T-cell (primary cell): ENCODE measurements at places on chromosomes 16 and 17. TPM values are rescaled to one million over a fixed set of nuclear protein-coding genes. Genes with fewer than 3 reads are reported as not detected.

DNA sequence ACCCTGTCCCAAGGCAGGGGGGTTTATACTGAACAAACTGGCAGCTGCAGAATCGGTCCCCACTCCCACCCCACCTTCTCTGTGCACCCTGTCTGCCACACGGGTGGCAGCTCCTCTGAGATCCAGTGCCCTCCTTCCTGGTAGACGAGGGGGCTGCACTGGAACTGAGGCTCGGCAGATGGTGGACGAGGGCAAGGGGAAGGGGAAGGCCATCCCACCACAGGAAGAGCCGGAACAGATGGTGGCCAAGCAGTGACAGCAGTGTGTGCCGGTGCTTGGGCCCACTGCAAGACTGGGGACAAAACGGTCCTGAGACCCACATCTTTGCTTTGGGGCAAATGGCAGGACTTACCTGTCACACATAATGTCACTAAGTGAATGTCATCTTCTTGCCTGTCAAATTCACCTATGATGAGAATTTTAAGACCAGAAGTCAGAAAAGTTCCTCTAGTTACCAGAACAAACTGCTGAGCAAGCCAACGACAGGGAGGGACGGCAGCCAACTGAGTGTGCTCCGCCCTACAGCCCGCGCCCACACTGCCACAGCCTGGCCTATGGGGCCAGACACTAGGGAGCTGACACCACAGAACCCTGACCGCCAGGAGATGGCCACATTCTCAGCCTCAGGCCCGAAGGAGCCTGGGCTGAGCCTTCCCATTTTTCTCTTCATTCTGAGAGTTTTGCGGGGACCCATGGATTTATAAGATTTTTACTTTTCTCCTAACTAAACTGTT, 14.4 kb downstream of the NTAN1 start:
- no peak overlapping the region for H3K4me3 ChIP-seq
- no peak for DNase-seq
- H3K27me3 ChIP-seq = no peaks in the 10 kb centered on the region
- H3K4me1 ChIP-seq = no peaks in the 10 kb centered on the region

The PRDM7 gene
- total RNA-seq = not detected

DNA sequence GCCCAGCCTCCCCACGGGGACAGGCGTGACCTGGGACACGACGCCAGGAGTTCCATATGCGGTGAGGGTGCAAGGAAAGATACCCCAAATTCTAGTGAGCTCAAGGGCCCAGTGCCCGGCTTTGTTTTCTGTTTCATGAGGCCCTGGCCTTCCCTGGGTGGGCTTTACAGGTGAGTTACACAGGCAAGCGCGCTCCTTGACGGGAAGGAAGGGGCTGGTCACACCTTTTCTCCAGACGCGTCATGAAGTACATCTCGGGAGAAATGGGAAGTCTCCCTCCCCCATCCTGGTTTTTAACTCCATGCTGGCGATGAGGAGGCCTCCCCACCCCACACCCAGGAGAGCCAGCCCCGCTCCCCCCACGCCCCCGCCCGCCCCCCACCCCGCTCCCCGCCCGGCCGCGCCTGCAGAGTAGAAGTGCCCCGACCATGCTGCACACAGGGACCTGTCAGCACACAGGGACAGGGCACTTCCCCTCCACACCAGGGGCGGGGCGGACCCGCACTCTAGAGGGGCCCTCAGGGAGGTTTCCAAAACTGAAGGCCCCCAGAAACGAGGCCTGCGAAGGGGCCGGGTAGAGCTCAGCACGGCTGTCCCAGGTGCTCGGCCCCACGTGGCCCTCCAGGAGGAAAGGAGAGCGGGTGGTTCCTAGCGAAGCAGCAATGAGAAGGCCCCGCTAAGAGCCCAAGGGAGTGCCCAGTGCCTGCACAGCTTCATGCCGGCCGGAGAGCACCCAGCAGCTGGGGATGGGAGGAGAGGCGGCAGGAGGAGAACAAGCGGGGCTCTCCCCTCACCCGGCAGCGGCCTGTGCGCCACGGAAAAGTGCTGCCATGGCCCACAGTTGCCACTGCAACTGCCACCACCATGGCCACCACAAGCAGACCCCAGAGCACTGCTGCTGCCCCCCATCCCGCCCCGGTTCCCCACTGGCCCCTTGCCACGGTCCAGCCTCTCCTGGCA, 7.7 kb downstream of the CYB561 start:
- H3K27me3 ChIP-seq = no peaks in the 10 kb centered on the region
- H3K4me3 ChIP-seq = no peak overlapping the region
- H3K27ac ChIP-seq = peak overlapping the region; percentile 81

GRCh38 chr17:82678265-82678891, 20.1 kb downstream of the RAB40B start:
- DNase-seq = no peak
- H3K27me3 ChIP-seq = no peaks in the 10 kb centered on the region
- H3K4me3 ChIP-seq = no peak overlapping the region
- no peaks in the 10 kb centered on the region for H3K4me1 ChIP-seq

- no peaks in the 10 kb centered on the region for H3K27me3 ChIP-seq
- no peaks in the 10 kb centered on the region for H3K36me3 ChIP-seq
- peaks cover 20% of the 10 kb centered on the region for H3K4me1 ChIP-seq
- no peak overlapping the region for H3K27ac ChIP-seq
Observed at GRCh38 chr16:75105306-75106061, 11.1 kb downstream of the LDHD start.

The NACA2 gene
- total RNA-seq = not detected

DNA sequence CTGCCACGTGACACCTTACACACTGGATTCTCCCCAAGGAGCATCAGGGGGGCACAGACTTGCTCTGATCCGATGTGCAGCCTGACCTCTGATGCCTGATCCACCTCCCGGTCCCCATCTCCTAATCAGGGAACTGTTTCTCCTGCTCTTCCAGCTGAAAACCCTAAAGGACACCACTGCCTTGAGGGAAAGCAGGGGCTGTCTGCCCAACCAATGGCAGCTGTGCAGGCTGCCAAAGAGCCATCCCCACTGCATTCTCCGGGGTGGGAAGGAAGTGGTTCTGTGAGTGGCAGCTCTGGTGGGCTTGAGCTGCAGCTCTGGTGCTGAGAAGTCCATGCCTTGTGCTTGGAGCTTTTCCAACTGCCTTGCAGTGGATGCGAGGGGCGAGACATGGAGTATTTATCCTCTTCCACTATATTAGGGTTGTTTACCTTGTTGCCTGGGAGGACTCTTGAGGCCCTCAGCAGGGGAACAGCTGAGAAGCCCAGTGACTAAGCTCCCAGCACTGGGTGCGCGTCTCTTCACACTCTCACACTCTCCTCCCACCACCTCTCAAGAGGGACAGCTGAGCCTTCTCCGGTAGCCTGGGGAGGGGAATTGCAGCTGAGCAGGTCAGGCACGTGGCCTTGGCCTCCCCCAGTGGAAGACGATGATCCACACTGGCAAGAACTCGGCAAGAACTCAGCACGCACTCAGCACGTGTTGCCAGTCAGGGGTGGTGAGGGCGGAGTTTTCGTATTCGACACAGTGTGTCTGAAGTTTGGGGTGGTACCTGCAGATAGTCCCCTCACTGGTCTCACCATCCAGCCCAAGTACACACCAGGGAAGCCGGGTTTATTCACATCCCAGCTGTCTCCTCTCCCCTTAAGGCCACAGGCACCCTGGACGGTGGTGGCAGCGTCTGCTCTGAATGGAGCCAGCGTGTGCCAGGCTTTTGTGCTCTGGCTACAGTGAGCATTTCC, 21.1 kb upstream of the SPATA32 start:
- H3K4me3 ChIP-seq = no peak overlapping the region
- H3K27ac ChIP-seq = no peak overlapping the region
- H3K4me1 ChIP-seq = peaks cover 10% of the 10 kb centered on the region
- no peak for DNase-seq

The MYO15B gene
- 283 TPM for total RNA-seq
